T-helper 17 cell (primary cell): ENCODE measurements at places on chromosomes 5 and 9.

DNA sequence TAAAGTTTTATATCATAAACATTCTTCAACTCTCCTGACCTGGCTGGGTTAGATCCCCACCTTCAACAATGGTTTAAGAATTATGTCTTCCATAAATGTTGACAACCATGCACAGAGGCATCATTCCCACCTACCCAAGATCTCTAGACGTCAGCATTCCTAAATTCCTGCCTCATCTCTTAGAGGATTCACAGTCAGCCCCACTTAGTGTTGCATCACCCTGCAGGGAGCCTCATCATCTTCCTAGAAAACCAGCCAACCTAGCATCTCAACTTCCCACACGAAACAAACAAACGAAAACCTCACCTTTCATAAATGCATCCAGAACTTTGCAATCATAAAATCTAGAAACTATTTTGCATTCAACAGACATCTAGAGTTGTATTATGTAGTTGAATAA is 816.1 kb upstream of the C9orf72 start:
- DNase-seq, result no peak

- DNase-seq, result no peak
Observed at GRCh38 chr5:179874136-179874535, 15.5 kb upstream of the MRNIP start.

- DNase-seq, result no peak
Observed at GRCh38 chr9:113995963-113996362, 82.1 kb downstream of the AMBP start.

- DNase-seq, result no peak
Observed at GRCh38 chr5:54278036-54278830, 32.1 kb downstream of the ARL15 start.
